ENCODE measurements at places on chromosomes 6 and 20.

- DNase-seq: no peak
Measured at GRCh38 chr6:110814102-110815014, 911 bp downstream of the CDK19 start.

DNA sequence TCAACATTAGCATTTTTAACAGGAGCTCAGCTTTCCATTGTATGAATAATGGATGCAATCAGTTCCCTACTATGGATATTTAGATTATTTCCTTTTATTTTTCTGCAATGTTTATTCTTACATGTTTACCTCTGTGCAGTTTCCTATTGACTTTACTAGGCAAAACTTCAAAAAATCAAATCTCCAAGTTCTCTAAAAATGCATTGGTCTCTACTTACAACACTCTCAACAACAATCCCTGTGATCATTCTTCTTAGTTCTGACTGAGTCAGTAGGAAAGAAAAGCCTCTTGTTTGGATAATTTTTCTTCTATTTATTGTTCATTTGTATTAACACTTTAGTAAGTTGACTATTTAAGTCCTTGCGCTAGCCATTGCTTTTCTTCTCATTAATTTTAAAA, 126.1 kb downstream of the KIF13A start:
- DNase-seq: no peak

GRCh38 chr20:13384132-13384531, 163.1 kb downstream of the ISM1 start:
- no peak for DNase-seq

DNA sequence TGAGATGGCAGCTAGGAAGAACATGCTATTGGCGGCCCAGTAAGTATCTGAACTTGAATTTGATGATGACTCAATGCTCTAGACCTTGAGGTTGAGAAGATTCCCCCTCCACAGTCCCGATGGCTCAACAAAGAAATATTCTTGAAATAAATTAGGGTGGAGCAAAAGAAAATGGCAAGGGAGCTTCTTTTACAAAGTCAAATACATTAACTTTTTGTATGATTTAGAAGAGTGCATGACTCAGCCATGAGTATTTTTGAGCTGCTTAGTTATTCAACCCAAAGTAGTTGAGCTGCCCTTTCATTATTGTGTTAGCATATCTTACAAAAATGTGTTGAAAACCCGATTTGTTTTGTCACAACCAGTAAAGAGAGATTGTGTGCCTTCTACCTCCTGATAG, 7.6 kb downstream of the TFAP2C start:
- no peak for DNase-seq

- no peak for DNase-seq
Measured at GRCh38 chr20:53813636-53814035, 220.0 kb upstream of the ZNF217 start.

GRCh38 chr20:52311209-52311794, 119.7 kb upstream of the ZFP64 start:
- no peak for DNase-seq

- DNase-seq: no peak
Measured at GRCh38 chr6:50180646-50181045, 130.9 kb upstream of the DEFB112 start.
